Stimulated activated naive CD8-positive, alpha-beta T cell treated with anti-CD3 and anti-CD28 coated beads, Interleukin-15, amount 100 ng/mL, for 72 hours (primary cell): ENCODE measurements at places on chromosomes 12 and 14.

DNA sequence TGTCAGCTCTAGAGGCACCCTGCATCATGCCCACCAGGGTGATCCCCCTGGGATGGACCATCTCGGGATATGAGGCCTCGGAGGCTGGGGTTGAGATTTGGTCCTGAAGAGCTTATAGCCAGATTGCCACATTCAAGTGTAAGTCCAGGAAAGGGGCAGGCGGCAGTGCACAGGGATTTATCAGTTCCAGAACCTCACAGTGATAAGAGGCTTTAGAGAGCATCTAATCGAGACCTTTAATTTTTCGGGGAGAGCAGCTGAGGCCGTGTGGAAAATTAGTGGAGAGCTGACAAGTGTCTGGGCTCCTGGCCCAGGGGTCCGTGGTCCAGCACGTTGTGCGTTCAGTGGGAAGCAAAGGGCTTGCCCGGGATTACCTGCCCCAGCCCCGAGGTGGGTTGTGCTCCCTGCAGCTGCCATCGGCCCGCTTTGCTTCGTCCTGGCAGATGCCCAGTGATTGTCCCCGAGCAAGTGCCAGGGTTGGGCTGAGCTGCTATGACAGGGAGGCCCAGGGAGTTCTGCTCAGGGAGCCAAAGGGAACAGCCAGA lies 52.1 kb downstream of the C14orf132 start:
- DNase-seq = no peak

- no peak for DNase-seq
Observed at GRCh38 chr14:101465795-101466448, 95.4 kb upstream of the DIO3 start.

GRCh38 chr12:59708484-59708883 lies 112.7 kb downstream of the SLC16A7 start:
- no peak for DNase-seq

DNA sequence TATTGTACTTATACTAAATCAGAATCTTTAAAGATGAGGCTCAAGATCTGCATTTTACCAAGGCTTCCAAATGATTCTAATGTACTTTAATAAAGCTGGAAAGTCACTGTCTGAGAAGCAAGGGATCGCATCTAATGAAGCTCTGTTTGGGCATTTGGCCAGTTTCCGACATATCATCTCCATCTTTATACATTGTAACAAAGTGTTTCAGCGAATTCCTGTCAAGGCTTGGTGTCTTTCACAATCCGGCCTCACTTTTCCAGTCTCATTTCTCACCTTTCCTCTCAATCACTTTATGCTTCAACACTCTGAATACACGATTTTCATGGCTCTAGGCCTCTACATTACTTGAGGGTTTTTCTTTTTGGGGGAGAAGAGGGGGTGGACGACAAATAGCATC lies 27.5 kb upstream of the INSM2 start:
- DNase-seq = no peak

- DNase-seq = no peak
Observed at GRCh38 chr12:75970310-75970709, 61.3 kb downstream of the PHLDA1 start.

- no peak for DNase-seq
Observed at GRCh38 chr14:34093883-34094282, 143.0 kb upstream of the EGLN3 start.

- no peak for DNase-seq
Observed at GRCh38 chr12:96872961-96873360, 34.1 kb upstream of the NEDD1 start.

GRCh38 chr14:51616256-51616655 lies 35.5 kb upstream of the FRMD6 start:
- no peak for DNase-seq

DNA sequence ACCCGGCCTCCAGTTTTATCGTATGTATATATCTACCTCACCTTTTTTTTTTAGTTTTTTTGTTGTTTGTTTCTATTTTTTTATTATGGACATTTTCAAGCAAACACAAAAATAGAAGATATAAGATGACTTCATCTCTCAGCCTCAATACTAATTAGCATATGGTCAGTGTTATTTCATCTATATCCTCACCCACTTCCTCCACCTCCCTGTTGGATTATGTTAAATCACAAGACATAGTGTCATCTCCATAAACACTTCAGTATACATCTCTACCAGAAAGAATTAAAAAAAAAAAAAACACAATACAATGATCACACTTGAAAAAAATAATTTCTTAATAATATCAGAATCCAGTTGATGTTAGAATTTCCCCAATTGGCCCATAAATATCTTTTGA lies 34.9 kb downstream of the RAB35 start:
- no peak for DNase-seq

- no peak for DNase-seq
Observed at GRCh38 chr12:104890476-104891096, 67.5 kb downstream of the SLC41A2 start.

- DNase-seq = no peak
Observed at GRCh38 chr12:122139266-122139665, 34.8 kb downstream of the IL31 start.

DNA sequence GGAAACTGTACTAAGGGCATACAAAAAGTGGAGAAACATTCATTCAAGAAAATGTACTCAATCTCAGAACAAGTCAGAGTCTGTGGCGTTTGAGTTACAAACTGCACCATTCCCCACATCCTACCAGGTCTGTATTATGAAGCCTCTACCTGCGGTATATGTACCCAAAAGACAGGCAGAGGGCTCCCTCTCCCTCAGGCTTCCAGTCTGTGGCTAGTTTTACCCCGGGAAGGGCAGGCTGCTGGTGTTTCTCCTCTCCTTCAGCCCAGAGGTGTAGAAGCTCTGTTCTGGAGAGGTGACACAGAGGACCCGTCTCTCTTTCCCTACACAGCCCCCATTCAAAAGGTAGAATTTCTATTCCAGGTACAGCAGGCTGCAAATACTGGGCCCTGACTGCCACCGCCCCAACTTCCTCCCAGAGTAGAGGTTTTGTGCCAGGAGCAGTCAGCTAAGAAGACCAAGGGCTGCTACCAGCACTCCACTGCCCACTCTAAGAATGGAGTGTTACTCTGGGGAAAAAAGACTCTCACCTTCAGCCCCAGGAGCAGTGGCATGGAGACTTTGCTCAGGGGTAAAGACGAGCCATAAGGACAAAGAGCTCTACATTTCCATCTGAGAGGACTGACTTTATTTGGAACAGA lies 39.4 kb downstream of the PARP11 start:
- no peak for DNase-seq

GRCh38 chr14:100621806-100622205 lies 34.6 kb upstream of the BEGAIN start:
- DNase-seq = no peak

GRCh38 chr12:124423761-124424515 lies 129.0 kb downstream of the RFLNA start:
- no peak for DNase-seq

GRCh38 chr12:38384816-38385378 lies 68.3 kb downstream of the ALG10B start:
- no peak for DNase-seq

DNA sequence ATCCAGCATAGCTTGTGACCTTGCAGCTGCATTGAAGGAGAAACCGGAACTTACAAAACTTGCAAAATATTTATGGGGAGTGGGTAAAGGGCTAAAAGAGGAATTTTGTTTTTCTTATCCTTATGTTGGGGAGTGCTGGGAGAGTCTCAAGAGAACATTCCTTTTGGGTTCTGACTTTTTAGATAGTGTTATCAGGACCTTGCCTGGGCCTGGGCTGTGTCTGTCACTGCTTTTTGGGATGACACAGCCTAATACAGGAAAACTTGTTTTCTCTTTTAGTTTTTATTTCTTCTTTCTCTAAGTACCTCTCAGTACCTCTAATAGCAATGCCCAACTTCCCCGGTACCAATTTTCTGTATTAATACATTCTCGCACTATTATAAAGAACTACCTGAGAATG lies 850.6 kb downstream of the RPS29 start:
- DNase-seq = no peak

DNA sequence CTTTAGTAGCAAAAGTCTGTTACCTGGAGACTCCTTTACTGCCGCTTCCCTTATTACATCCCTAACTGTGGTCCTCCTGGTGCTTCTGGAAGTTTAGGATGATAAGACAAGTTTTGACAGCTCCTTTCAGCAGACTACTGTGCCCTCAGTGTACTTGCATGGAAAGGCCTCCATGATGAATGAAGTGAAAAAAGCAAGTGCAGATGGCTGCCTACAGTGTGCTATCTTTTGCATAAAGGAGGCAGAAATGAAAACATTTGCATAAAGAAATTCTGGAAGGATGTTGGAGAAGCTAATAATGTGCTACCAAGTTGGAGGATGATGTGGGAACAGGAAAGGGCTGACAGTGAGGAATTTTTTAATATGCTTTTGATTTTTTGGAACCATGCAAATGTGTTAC lies 4.5 kb downstream of the TCTN2 start:
- no peak for DNase-seq

- no peak for DNase-seq
Observed at GRCh38 chr12:83365317-83365716, 678.6 kb downstream of the TMTC2 start.

DNA sequence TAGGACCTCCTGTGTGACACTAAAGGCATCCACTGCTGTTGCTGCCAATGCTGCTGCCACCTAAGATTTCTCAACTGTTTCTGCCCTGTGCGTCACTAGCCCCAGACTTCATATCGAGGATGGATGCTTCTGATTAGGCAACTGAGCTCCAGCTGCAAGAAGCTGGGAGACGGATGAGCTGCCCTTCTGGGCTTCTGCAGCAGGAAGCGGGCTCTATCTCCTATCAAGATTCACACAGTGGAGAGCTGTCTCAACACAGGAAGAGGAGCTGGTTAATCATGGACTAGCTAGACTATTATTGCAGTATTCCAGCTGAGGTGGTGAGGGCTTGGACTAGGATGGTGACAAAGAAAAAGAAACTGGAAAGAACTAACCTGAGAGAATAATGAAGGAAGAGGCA lies 59.2 kb upstream of the PELI2 start:
- DNase-seq = no peak

DNA sequence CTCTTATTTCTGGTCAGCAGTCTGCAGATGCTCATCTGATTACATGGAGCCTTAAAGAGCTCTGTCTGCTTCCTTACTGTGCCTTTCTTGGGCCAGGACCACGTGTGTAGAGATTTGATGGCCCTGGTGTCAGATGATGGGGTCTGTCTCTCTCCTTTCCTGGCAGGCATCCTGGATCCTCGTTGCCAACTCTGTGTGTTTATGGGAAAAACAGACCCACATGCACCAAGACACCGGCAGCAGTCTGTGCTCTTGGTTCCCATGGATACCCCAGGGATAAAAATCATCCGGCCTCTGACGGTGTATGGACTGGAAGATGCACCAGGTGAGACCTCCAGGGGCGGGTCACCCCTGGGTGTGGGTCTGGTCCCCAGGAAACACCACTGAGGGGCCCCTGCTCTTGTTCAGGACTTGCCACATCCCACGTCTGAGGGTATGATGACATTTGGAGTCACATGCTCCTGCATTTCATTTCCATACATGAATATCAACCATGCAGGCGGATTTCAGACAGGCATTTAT lies 18.5 kb upstream of the ALDH2 start:
- no peak for DNase-seq

GRCh38 chr14:31726337-31726736 lies 165.1 kb downstream of the NUBPL start:
- no peak for DNase-seq

DNA sequence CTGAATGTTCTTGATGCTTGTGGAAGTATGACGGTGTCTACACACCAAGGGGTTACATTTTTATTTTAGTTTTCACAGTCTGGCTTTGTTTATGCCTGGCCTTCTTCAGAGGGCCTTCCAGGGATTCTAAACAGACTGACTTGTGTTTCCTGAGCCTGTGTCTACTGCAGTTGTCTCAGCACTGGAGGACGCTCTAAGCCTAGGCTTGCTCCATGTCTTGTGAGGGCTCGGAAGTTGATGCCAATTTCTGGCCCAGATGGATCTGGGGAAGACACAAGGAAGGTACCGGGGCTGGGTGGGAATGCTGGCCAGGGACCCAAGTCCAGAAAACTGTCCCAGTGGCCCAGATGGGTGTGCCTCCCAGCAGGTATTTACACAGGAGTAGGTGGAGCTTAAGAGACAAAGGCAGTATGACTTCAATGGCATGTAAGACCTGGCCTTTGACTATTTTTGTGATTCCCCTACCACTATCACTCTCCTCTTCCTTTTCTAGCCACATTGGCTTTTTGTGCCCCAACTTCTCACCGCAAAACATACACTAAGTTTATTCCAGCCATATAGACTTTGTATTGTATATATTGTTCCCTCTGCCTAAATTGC lies 56.9 kb downstream of the GPR137C start:
- DNase-seq = no peak

- DNase-seq = no peak
Observed at GRCh38 chr12:14993117-14993516, 20.3 kb downstream of the PDE6H start.

GRCh38 chr12:8697476-8698131 lies at the start of gene RIMKLB:
Gene RIMKLB, plus strand, starts transcription at chr12:8697991. Its CDS starts 15,876 bp downstream, at chr12:8713867.
- peak; percentile 67 for DNase-seq

- DNase-seq = no peak
Observed at GRCh38 chr12:39012870-39013269, 107.5 kb upstream of the CPNE8 start.

GRCh38 chr12:49689785-49690184 lies 17.4 kb downstream of the FMNL3 start:
- no peak for DNase-seq

GRCh38 chr12:104354167-104354867 lies 50.8 kb downstream of the EID3 start:
- no peak for DNase-seq

DNA sequence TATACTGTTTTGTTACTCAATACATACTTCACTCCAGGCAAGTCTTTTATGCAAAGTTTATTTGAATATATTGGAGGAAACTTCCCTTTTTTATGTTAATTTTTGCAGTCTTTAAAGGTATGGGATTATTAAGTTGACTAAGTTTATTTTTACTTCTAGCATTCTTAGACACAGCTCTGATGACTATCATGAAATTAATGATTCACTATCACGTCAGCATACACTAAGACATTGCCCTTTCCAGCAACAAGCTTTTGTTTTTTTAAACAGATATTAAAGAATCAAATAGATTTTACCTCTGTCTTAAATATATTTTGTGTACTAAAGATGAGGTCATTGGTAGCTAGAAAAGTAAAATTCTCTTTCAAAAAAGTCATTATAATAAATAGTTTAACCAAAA lies 52.1 kb downstream of the DERA start:
- DNase-seq = no peak

GRCh38 chr14:22497144-22497423 lies 91.9 kb downstream of the DAD1 start:
- DNase-seq = no peak

GRCh38 chr12:20300457-20300856 lies 67.9 kb upstream of the PDE3A start:
- no peak for DNase-seq

- no peak for DNase-seq
Observed at GRCh38 chr12:112091563-112091962, 17.0 kb downstream of the NAA25 start.

GRCh38 chr12:6123258-6123657 lies 1.2 kb downstream of the VWF start:
- DNase-seq = no peak

GRCh38 chr14:79419571-79420327 lies 791.6 kb downstream of the DIO2 start:
- DNase-seq = no peak

DNA sequence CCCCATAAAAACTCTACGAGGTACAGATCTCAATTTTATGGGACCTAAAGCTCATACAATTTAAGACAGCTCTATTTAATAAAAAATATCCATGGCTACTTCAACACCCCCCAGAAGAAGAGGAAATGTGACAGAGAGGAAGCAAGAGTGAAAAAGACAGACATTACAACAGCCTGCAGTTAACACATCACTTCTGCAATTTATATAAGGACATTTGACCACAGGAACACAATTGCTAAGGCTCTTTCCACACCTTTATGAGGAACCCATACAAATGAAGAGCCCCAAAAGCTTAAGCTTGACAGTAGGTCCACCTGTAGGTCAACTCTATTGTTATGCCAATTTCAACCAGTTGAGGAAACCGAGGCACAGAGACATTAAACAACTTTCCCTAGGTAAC lies 5.6 kb downstream of the OR10P1 start:
- DNase-seq = no peak
